ENCODE measurements at places on chromosomes 1 and 21.

- DNase-seq: no peak
Observed at GRCh38 chr1:240255922-240256321, 164.2 kb downstream of the FMN2 start.

GRCh38 chr1:104854529-104854928 lies 1104.8 kb downstream of the AMY1C start:
- no peak for DNase-seq

DNA sequence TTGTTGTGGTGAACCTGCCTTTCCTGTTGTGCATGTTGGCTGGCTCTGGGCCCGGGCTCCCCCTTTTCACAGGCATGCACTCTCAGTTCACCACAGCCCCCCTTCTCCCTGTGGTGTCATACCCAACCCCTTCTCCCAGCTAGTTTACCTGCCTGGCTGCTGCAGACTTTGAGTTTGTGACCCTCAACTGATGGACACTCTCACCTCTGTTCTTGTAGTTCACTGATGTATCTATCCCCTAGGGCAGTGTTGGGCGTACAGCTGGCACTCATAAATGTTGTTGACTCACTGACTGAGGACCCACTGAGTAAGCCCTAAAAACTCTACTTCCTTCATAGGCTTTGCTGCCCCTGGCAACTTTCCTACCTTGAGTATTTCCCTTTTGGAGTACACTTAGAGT lies 54.9 kb downstream of the WDR64 start:
- no peak for DNase-seq

DNA sequence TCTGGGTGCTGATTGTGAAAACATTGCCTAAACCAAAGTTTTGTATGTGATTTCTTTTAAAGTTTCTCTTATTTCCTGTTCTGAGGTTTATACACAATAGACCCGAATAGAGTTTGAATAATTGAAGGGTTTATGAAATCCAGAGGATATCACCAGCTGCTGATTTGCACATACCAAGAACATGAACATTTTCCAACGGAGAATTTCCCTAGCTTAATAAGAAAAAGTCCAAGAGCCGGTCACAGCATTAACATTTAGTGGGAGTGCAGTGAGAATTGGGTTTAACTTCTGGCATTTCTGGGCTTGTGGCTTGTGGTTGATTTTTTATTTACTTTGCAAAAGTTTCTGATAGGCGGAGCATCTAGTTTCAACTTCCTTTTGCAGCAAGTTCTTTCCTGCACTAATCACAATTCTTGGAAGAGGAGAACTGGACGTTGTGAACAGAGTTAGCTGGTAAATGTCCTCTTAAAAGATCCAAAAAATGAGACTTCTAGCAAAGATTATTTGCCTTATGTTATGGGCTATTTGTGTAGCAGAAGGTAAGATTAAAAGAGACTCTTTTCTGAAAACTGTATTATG lies at the start of gene CFH:
Gene CFH (plus strand): TSS at position 407 of the 579 bp plus-strand sequence. CDS start 75 bp downstream, at position 482.
- DNase-seq: peak; percentile 29

GRCh38 chr1:236228411-236228810 lies 53.3 kb downstream of the ERO1B start:
- DNase-seq: no peak

DNA sequence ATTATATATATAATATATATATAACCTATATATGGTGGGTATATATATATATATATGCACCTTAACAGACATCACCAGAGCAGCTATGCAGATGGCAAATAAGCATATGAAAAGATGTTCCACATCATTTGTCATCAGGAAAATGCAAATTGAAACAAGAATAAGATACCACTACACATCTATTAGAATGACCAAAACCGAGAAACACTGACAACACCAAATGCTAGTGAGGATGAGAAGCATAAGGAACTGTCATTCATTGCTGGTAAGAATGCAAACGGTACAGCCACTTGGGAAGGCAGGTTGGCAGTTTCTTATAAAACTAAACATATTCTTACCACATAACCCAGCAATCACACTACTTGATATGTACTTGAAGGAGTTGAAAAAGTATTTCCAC lies 219.8 kb upstream of the PRMT6 start:
- no peak for DNase-seq

GRCh38 chr21:20551939-20552338 lies 446.3 kb upstream of the NCAM2 start:
- DNase-seq: no peak

- no peak for DNase-seq
Observed at GRCh38 chr1:39034114-39034654, 8.0 kb downstream of the NDUFS5 start.

GRCh38 chr1:72650843-72651435 lies 368.6 kb upstream of the NEGR1 start:
- DNase-seq: no peak

DNA sequence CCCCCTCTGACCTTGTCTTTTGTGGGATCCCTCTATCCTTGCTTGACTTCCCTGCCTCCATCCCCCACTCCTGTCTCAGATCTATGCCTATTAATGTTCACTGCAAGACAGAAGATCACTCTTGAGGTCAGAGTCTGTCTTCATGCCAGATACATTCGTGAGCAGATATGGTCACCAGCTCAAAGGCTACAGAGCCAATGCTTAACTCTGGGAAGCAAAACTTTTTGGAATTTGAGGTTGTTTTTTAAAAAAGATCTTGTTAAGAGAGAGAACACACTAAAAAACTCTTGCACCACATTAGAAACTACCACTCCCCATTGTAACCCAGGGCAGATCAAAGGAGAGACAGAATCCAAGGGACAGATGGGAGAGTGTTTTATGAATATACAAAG lies 17.1 kb upstream of the A3GALT2 start:
- DNase-seq: no peak

GRCh38 chr21:16047904-16048303 lies 318.1 kb downstream of the USP25 start:
- no peak for DNase-seq

DNA sequence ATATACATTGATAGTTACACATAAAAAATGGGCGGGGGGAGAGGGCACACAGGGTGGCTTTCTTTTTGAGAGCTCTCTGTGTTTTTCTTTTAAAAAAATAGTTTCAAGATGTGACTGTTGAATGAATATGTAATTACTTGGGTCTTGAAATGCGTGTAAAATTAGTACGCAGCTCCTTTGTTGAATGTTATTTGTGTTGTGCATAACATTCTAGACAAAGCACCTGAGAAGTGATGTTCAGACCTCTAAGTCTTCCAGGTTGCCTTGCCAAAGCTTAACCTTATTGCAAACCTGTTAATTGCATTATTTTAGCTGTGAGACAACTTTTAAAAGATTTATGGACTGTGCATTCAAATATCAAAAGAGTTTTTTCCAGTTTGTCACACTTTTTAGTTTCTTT lies 5.4 kb downstream of the PBX1 start:
- DNase-seq: no peak

DNA sequence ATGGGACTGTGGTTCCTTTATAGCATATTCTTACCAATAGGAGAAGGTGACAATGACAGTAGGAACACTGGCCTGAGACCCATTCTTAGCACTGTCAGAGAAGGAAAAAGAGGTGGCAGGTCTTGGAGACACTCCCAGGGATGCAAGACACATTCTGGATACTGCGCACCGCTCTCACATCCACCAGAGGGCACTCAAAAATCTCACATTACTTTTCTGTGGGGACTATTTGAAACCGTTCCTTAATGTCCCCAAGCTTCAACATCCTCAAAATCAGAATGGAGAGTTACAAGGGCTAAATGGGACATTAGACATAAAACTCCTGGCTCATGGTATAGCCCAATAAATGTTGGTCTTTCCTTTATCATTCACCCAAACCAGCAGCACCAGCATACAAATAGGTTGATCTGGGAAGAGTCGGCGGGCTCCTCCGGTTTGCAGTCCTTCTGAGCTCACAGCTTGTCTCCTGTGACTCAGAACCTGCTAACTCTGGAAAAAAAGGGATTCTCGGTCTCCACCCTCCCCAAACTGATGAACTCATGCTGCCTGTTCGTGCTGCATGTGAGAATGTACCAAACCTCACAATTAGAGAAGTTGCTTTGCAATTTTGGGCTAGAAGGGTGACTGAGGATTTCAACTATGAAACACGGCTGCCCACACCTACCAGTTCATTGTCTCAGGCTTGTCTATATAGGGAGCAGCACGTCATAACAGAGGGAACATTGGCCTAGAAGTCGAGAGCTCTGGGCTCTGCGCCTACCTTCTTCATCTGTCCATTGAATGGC lies 40.2 kb downstream of the IL12RB2 start:
- DNase-seq: peak; percentile 64

- DNase-seq: no peak
Observed at GRCh38 chr1:109272831-109273547, 10.0 kb downstream of the PSRC1 start.

DNA sequence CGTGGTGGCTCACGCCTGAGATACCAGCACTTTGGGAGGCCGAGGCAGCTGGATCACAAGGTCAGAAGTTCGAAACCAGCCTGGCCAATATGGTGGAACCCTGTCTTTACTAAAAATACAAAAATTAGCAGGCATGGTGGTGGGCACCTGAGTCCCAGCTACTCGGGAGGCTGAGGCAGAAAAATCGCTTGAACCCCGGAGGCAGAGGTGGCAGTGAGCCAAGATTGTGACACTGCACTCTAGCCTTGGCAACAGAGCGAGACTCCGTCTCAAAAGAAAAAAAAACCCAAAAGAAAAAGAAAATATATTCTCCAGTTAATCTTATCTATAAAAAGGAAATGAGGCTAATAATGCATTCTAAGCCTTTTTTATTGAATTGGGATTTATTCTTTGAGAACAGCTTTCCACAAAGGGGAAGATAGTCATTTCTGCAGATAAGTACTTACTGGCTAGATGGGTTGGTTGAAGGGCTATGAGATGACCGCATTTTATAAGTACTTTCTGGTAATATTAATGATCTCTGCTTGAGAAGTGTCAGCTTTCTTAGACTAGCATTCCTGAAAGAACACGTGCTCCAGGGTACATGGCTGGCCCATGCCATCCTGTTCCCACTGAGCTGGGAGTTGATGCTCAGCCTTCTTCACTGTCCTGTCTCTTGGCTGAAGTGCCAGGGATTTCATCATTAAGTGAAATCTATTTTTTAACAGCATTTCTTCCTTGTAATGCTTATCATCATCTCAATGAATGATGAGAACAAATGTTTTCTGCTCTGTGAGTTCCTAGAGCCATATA lies 57.9 kb downstream of the SASS6 start:
- no peak for DNase-seq

- DNase-seq: no peak
Observed at GRCh38 chr1:10065760-10066159, 33.0 kb downstream of the UBE4B start.

GRCh38 chr1:916173-917075 lies 7.3 kb upstream of the SAMD11 start:
- peak; percentile 18 for DNase-seq

- DNase-seq: no peak
Observed at GRCh38 chr21:43295066-43295958, 126.5 kb downstream of the CRYAA start.

- no peak for DNase-seq
Observed at GRCh38 chr1:81936853-81937252, 136.1 kb downstream of the ADGRL2 start.

- DNase-seq: no peak
Observed at GRCh38 chr1:194515916-194516315, 1329.5 kb upstream of the B3GALT2 start.

DNA sequence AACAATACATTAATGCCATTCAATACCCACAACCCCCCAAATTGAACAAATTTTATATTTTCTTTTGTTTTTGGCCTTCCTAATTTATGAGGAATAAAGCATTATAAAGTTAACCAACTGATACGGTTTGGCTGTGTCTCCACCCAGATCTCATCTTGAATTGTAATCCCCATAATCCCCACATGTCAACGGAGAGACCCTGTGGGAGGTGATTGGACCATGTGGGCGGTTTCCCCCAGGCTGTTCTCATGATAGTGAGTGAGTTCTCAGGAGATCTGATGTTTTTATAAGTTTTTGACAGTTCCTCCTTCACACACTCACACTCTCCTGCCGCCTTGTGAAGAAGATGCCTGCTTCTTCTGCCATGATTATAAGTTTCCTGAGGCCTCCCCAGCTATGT lies 6.4 kb upstream of the MCOLN3 start:
- DNase-seq: no peak

DNA sequence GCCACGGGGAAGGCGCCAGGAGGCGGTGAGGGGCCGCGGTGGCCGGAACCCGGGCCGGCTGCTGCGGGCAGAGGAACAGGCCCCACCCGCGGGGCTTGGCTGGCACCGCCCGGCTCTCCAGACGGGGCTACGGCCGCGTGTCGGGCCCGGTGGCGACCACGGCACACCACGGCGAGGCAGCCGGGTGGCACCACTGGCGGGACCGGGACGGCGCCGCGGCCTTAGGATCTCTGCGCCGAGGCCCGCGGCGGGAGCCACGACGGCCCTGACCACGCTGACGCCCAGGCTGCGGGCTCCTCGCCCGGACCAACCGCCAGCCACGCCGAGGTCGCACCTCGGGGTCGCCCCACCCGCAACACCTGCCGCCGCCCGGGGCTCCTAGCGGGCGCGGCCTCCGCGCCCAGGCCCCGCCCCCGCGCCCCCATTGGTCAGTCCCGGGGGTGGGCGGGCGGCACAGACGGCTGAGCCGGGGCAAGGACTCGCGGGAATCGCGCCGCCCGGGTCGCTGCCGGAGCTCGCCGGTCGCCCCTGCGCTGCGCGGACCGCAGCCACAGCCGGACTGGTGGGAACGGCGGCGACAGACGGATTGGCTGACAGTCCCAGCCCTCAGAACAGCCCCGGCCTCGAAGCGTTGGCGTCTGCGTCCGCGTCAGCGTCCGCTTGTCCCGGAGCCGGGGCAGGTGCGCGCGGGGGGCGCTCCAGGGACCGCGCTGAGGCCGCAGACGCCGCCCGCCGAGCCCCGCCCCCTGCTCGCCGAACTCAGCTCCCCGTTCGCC lies at the start of gene BMP8A:
Gene BMP8A (plus strand): TSS at position 491 of the 776 bp plus-strand sequence. CDS start 356 bp downstream, outside the sequence.
- peak; percentile 42 for DNase-seq

DNA sequence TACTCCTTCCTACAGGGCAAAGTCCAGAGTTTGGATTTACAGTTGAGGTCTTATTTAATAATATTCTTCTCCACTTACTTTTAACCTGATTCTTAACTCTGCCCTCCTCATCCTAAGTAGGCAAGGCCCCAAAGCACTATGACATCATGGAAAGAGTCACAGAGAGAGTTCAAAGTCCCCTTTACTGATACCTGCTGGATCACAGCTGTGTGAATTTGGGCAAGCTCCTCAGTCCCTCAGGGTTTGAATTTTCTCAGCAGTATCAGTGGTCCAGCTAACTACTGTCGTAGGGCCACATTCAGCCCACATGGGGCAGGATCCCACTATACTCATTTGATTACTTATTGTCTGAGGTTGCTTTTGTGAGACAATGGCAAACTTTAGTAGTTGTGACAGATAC lies 16.0 kb downstream of the TYW3 start:
- no peak for DNase-seq

Measured in hematopoietic multipotent progenitor cell treated with erythropoietin and hydrocortisone succinate and interleukin-3 and kit ligand, for 8 days (in vitro differentiated cells).